T-helper 1 cell (primary cell): ENCODE measurements at places on chromosomes 6 and 20.

DNA sequence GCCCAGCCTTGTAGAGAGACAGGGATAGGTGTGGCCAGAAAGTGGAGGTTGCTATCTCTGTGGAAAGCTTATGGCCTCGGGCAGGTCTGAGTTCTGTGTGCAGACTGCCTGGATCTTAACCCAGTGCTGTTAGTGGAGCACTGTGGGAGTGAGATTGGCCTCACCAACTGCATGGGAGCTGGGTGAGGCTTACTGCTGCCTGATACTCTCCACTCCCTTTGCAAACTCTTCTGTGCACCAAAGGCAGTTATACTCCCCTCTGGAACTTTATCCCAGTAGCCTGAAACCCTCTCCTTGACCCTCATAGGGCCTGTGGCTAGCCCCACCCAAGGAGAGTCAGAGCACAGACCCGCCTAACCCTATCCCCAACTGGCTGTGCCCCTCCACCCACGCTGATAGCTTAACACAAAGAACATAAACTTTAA lies 41.4 kb upstream of the PKIB start:
- DNase-seq: no peak

- DNase-seq: peak; percentile 71
These were observed at the start of gene COQ3 for GRCh38 chr6:99393698-99394531. COQ3 (minus strand) TSS chr6:99394195; CDS start chr6:99394179, 16 bp downstream.

- no peak for DNase-seq
These were observed 35.2 kb downstream of the FAM184A start for GRCh38 chr6:119043265-119043664.

DNA sequence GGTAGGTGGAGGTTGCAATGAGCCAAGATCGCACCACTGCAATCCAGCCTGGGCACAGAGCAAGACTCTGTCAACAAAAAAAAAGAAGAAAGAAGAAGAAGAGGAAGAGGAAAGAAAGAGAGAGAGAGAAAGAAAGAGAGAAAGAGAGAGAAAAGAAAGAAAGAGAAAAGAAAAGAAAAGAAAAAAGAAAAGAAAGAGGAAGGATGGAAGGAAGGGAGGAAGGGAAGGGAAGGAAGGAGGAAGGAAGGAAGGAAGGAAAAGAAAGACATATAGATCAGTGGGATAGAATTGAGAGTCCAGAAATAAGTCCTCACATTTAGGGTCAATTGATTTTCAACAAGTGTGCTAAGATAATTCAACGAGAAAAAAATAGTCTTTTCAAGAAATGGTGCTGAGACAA lies 34.0 kb upstream of the SH3BGRL2 start:
- DNase-seq: no peak

- no peak for DNase-seq
These were observed 214.5 kb downstream of the TBX18 start for GRCh38 chr6:84549917-84550316.

GRCh38 chr6:15413466-15414234 lies 167.8 kb downstream of the JARID2 start:
- no peak for DNase-seq

GRCh38 chr20:36507746-36508145 lies 33.6 kb upstream of the MYL9 start:
- DNase-seq: no peak

DNA sequence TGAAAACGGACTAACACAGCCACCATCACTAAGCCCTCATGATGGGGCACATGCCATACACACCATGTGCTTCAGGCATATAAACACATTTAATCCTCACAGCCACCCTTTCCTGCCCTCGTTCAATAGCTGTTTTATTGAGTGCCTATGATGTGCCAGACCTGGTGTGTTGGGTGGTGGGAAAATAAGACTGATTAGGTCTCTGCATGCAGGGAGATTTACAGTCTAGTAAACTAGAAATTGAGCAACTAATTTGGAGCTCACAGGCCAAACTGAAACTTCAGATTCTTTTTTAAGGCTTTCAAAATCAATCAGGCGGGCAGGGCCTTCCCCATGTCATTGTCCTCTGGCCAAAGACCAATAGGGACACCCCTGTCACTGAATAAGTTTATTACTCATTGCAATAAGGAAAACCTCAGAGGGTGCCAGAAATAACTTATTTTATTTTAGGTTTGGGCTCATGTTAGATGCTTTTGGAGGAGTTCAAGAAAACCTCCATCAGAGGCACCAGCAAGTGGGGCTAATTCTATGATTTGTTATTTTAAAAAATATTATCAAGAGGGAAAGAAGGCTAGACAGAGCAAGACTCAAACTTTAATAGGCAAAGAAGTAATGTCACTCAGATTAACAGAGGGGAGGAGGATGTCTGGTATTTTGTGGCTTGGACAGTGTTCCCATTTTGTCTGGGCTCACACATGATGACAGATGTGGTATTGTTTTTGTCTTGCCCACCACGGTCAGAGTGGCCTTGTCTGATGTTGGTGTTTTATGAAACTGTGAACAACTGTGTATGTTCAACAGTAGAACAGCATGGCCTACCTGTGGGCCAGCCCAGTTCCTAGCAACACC lies 12.0 kb downstream of the ZFP64 start:
- DNase-seq: no peak

GRCh38 chr6:66948106-66948505 lies 1241.1 kb upstream of the EYS start:
- no peak for DNase-seq

- DNase-seq: no peak
These were observed 5.8 kb downstream of the HMGN4 start for GRCh38 chr6:26543953-26544352.

DNA sequence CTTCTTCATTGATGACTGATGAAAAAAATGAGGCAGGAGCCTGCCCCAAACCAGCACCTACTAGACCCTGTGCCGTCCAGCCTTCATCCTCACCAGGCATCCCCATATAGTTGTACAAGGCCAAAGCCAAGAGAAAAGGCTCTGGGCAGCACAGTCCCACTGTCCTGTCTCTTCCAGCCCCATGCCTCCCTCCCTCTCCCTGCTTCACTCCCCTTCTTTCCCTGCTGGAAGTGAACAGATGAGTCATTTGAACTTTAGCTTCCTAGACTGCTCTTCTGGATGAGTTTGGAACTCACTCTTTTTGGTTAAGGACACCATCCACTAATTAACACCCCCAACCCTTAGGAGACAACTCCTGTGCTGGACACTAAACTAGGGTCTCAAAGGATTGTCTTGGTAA lies 235.2 kb downstream of the LRFN2 start:
- DNase-seq: no peak

DNA sequence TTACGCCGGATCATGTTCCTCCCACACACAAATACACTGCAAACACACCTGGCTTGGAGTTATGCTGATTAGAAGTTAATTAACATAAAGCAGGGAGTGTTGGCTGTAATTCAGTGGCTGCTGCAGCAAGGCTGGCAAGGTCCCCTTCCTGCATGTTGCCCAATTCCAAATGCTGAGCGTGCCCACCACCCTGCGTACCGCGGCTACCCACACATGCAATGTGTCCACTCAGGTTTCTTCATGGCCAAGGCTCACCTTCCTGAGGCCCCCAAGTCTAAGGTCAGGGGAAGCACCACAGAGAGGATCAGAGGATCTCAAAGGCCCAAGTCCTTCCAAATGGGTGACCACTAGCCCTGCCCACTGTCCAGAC lies 11.6 kb upstream of the PRND start:
- no peak for DNase-seq

DNA sequence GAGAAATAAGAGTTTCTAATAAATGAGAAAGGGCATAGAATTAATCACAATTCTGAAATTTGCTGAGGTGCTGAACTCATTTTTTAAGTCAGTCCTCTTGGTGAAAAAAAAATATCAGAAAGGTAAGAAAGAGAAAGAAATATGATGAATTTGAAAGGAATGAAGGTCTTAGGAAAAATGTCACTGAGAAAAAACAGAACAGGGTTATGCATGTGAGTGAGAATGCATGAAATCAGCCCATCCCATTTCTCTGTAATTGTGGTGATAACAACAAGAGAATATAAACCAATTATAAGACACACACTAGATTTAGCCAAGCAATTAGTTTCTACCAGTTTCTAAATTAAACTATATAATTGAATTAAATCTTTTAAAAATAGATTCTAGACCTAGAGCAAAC lies 138.9 kb downstream of the TBX18 start:
- no peak for DNase-seq

GRCh38 chr6:156807795-156808194 lies 30.6 kb downstream of the ARID1B start:
- DNase-seq: no peak

DNA sequence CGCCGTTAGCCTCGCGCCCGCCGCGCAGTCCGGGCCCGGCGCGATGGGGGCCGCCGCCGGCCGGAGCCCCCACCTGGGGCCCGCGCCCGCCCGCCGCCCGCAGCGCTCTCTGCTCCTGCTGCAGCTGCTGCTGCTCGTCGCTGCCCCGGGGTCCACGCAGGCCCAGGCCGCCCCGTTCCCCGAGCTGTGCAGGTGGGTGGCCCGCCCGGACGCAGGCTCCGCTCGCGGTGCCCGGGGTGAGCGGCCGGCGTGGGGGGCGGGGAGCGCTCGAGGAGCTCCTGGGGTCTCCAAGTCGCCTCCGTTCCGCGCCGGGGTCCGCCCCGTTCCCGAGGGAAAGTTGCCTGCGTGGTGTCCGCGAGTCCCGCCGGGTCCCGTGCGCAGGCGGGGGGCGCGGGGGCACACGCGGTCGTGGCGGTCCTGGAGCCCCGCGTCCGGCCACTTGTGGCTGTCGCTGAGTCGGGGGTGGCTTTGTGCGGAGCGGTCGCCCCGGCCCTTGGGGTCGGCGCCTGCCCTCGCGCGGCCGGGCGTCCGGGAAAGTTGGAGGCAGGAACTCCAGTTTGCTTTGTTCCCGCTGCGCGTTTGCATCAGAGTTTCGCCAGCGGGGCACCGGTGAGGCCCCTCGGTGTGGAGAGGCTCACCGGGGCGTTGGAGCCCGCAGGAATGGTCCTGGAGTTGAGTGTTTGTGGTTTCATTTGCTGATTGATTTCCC lies 476 bp downstream of the IGF2R start:
- peak; percentile 21 for DNase-seq

GRCh38 chr6:139654888-139655782 lies 280.7 kb upstream of the CITED2 start:
- DNase-seq: no peak

DNA sequence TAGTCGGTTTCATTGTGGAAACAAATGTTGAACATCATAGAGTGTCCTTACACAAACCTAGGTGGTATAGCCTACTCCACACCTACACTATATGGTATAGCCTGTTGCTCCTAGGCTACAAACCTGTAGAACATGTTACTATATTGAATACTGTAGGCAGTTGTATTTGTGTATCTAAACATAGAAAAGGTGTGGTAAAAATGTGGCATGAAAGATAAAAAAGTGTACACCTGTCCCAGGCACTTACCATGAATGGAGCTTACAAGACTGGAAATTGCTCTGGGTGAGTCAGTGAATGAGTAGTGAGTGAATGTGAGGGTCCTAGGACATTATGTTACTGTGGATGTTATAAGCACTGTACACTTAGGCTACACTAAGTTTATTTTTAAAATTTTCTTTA lies 103.0 kb downstream of the ZFAND3 start:
- no peak for DNase-seq

GRCh38 chr6:112571488-112572270 lies 224.5 kb downstream of the RFPL4B start:
- DNase-seq: no peak

- DNase-seq: no peak
These were observed 211.1 kb downstream of the ANKRD60 start for GRCh38 chr20:58017231-58017969.

DNA sequence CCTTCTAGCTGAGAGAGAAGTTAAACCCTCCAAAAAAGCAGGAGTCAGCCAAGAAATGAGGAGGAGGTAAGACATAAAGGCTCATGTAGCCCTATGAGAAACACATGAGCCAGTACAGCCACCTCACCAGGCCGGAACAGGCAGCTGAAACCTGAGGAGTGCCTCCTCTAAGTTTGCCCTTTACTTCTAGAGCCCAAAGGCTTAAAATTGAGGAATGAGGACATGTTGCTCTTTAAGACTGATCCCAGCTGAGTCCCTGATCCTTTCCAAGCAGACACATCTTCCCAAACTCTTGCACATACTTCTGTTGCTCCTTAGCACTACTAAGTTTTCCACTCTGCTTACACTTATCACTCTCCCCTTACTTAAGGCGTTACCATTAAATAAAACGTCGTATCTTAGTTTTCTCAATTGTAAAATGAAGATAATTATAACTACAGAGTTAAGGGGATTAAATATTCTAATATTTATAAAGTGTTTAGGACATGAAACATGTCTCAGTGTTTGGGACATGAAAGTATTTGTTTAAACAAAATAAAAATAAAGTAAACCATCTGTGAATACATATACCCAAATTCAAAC lies 124.0 kb downstream of the OGFRL1 start:
- DNase-seq: no peak

GRCh38 chr20:45972500-45973183 lies 639 bp upstream of the ZNF335 start:
- no peak for DNase-seq

DNA sequence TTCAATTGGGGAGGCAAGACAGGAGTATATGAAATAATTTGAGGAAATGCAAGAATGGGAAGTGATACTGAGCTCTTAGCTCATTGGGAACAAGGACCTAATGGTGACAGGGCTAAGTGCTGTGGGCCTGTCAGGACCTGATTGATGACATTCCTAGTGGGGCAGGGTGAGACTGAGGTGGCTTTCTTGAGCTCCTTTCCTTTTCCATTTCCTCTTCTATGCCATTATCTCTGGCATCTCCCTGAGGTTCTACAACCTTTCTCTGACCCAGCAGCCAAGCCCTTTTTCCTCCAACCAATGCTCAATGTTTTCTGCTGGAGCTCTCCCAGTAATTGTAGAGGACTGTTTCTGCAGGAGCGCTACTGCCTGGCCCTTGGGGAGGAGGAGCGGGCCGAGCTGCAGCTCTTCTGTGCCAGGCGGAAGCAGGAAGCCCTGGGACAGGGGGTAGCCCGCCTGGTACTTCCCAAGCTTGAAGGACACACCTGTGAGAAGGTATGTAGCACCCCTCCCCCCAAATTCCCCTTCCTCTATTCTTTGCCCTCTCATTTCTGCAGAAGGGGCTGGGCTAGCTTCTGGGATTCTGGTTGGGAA lies 2.8 kb upstream of the TOMM6 start:
- no peak for DNase-seq

DNA sequence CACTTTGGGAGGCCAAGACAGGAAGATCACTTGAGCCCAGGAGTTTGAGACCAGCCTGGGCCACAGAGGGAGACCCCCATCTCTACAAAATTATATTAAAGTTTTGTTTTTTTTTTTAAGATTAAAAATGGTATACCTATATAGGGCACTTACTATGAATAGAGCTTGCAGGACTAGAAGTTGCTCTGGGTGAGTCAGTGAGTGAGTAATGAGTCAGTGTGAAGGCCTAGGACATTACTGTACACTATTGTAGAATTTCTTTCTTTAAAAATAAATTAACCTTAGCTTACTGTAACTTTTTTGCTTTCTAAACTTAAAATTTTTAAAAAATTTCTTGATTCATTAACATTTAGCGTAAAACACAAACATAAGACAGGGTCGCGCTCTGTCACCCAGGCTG lies 29.7 kb downstream of the STK35 start:
- no peak for DNase-seq

GRCh38 chr6:111580826-111581505 lies 24.7 kb downstream of the TRAF3IP2 start:
- no peak for DNase-seq
